ENCODE measurements at places on chromosomes 3 and 15.

DNA sequence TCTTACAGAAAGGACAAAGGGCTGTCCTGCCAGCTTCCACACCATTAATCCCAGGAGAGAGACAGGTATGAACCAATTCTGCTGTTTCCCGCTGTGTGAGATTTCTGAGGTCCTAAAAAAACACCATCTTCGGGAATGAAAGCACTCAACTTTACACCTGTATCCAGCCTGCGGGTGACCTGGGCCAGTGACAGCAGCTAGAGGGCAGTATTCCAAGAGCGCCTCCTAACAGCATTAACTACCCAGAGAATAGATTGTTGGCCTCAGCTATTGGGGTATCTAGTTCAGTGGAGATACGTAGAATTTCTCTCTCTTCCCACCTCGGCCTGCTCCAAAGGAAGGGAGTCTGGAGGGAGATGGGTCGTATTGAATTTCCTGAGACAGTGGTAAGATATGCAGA lies 55.1 kb downstream of the WDR76 start:
- no peak for DNase-seq

- DNase-seq: no peak
Observed at GRCh38 chr3:173913974-173914421, 516.5 kb downstream of the NLGN1 start.

DNA sequence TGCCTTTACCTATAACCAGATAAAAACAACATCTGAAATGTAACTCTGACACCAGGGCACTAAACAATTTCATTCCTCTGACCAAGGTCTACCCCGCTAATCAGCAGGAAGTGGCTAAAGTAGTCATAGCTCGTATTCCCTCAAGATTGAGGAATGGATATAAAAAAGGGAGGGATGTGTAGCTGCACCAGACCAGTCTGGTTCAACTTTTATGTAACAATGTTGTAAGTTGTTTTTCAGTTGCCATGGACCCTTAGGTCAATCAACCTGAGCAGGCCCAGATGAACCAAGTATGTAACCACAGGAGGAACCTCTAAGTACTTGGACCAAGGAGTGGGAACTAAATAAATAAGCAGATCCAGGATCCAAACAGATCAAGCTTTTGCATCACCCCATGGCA lies 28.4 kb upstream of the IFT57 start:
- no peak for DNase-seq

DNA sequence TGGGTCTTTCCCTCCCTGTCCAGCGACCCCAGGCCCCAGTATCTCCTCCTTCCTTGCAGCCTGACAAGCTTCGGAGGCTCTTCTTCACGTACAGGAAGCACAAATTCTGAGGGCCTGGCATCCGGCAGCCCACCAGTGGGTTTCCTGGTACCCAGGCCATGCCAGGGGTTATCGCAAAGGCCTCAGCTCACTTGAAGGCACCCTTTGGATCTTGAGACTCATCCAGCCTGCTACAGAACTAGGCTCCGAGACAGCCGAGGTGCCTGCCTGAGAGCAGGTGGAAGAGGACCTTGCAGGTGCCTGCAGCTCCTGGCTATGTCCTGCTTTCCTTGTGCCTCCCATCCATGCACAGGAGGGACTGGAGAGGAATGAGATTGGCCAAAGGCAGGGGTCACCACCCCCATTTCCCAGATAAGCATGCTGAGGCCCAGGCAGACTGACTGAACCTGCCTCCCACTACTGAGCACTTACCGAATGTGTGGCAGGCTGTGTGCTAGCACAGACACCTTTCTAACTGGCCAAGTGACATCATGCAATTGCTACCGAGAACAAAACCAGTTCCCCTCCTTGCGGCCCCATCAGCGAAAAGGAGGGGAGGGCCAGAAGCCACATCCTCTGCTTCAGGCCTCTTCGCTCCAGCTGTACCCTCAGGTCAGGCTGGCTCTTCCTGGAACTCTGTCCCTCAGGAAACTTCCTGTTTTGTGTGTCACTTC lies 11.2 kb downstream of the SH2D7 start:
- peak; percentile 83 for DNase-seq

DNA sequence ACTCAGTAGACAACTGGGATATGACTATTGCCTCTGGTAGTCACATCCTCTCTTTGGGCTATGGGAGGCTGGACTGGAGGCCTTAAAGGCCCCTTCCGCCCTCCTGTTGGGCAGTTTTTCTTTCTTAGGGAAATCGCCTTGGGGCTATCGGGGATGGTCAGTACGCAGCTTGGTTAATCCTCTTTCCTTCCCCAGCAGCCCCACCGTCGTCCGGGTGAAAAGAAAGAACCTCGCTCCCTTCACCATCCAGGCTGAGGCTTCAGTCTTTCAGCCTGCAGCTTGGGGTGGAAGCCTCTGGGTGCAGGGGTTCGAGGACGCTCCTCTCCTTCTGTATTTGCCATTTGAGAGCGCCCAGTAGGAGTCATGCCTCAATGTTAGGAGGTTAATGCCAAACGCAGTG lies 641 bp upstream of the ST6GAL1 start:
- no peak for DNase-seq

DNA sequence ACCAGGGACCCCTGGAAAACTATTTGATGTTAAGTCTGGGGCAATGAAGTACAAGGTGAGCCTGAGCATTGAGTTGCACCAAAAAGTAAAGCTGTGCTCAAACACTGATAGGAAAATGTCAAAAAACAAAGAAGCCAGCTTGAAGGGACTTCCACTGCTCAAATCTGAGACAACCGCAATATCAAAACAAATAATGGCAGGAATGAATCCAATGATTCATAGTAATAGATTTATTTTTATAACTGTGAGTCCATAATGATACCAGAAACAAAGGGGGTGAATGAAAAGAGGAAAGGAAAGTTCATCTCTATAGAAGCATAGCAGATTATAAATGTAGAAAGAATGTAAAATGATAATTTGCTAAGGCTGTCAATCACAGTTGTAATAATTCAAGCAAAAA lies 237.3 kb upstream of the ZBTB20 start:
- no peak for DNase-seq

GRCh38 chr3:12522721-12523120 lies 22.6 kb downstream of the MKRN2OS start:
- DNase-seq: no peak

GRCh38 chr3:40848421-40848820 lies 323.7 kb downstream of the ZNF621 start:
- DNase-seq: no peak

DNA sequence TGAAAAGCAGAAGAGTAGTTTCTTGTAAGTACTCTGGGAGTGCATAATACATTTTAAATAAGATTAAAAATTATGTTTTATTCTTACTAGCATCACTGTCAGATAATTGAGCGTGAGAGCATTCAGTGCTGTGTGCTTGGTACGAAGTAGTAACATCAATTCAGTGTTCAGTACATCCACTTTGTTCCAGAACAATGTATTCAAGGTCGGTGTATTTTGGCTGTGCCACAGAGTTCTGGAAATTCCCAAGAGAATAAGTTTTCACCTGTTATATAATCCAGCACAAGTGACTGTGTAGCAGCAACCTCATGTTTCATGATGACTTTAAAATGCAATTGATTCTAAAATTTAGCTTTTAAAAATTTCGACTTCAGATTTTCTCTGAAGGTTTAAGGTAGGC lies 130.6 kb downstream of the IGF1R start:
- DNase-seq: no peak

- DNase-seq: no peak
Observed at GRCh38 chr3:18445401-18446148, 20.4 kb upstream of the SATB1 start.

- no peak for DNase-seq
Observed at GRCh38 chr15:46170326-46170725, 535.5 kb downstream of the SQOR start.

- DNase-seq: no peak
Observed at GRCh38 chr15:69793781-69794451, 303.8 kb downstream of the TLE3 start.

- DNase-seq: no peak
Observed at GRCh38 chr15:94019062-94019461, 212.3 kb upstream of the MCTP2 start.

- peak; percentile 40 for DNase-seq
Observed at GRCh38 chr3:133620066-133620784, 41.5 kb downstream of the TOPBP1 start.

GRCh38 chr15:48145923-48146322 lies 25.1 kb downstream of the SLC24A5 start:
- no peak for DNase-seq

GRCh38 chr15:75209289-75209676 lies 7.6 kb downstream of the C15orf39 start:
- DNase-seq: no peak

GRCh38 chr3:157156837-157157635 lies 2.9 kb downstream of the CCNL1 start:
- DNase-seq: no peak

DNA sequence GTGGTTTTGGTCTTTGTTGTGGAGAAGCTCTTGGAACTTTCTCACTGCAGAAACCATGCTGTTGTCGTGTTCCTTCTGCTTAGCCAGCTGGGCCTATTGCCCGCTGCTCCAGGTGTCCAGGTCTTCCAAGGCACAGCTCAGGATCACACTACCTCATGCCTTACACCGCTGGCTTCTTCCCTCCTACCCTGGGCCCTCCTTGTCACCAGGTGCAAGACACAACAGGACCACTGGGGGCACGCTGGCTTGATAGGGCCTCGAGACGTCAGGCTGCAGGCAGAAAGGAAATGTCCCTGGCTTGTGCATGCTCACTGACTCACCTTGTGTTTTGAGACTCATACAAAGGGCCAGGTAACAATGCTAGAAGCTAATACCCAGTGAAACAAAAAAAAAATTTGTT lies 32.3 kb downstream of the PAQR9 start:
- no peak for DNase-seq

GRCh38 chr3:49712166-49712565 lies 7.3 kb downstream of the AMIGO3 start:
- DNase-seq: no peak

- DNase-seq: peak; percentile 48
Observed at GRCh38 chr3:4978966-4979427, 240 bp upstream of the BHLHE40 start.

DNA sequence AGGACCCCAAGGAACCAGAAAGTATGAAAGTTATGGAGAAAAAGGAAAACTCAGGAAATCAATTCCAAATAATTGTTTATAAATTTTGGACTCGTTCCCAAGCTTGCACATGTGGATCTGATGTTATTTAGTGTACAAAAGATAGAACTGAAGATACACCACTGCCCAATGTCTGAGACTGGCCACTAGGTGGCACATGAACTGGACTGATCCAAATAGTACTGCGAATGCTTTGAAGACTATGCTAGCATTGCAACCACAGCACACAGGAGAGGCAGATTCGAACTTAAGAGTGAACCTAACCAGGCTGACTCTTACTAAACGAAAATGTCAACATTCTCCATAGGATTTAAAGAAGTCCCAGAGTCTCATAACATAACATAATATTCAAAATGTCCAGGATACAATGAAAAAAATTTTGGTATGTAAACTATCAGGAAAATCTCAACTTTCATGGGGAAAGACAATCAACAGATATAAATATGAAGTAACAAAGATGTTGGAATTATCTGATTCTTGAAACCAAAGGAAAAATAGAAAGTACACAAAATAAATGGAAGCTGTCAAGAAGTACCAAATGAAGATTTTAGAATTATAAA lies 596.7 kb downstream of the FGF12 start:
- no peak for DNase-seq

GRCh38 chr3:140180603-140181002 lies 245.6 kb downstream of the CLSTN2 start:
- no peak for DNase-seq

DNA sequence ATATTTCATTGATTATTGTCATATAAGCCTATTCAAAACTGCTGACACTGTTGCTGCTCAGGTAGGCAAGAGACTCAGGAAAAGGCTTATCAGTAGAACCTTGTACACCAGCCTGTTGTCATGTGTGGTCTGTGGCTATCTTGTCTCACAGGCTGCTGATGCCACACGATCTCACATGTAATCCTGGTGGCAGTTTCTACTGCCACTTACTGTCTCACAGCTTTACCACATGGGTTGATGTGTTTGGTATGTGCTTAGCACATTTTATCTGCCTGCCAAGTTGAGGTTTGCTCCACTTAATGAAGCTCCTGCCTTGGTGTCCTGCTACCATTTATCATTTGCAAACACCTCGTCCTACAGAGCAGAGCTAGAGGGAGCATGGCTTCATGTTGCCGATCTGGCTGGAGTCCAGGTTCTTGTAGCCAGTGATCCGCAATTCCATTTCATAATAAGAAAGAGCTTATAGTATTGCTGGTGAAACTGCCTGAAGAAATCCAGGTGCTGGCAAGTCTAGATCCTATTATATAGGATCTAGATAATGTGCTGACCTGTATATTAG lies 637.9 kb downstream of the NLGN1 start:
- no peak for DNase-seq

GRCh38 chr15:85488997-85489396 lies 108.6 kb downstream of the AKAP13 start:
- no peak for DNase-seq

GRCh38 chr3:151562891-151563290 lies 102.0 kb upstream of the IGSF10 start:
- no peak for DNase-seq

GRCh38 chr15:95371664-95372063 lies 958.8 kb upstream of the NR2F2 start:
- DNase-seq: no peak

- DNase-seq: no peak
Observed at GRCh38 chr3:30102356-30102755, 504.0 kb upstream of the TGFBR2 start.

GRCh38 chr3:187021748-187022402 lies 91.5 kb downstream of the ST6GAL1 start:
- no peak for DNase-seq

DNA sequence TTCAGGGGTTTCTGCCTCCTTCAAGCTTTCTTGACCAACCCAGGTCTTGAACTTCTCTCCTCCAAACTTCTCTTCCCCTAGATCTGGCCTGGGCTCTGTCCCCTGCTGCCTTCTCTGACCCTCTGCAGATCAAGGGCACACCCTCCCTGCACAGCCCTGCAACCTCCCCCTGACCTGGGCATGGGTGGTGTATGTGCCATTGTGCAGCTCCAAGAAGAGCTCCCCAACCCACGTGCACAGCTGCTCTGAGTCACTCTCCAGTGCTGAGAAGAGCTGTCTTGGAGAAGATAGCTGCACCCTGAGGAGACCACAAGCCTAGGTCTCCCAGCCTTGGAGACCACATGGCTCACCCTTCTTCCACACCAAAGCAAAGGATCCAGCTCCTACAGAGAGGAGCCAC lies 8.0 kb downstream of the MAN2C1 start:
- no peak for DNase-seq

- no peak for DNase-seq
Observed at GRCh38 chr15:30036036-30036703, 46.6 kb upstream of the GOLGA8J start.

DNA sequence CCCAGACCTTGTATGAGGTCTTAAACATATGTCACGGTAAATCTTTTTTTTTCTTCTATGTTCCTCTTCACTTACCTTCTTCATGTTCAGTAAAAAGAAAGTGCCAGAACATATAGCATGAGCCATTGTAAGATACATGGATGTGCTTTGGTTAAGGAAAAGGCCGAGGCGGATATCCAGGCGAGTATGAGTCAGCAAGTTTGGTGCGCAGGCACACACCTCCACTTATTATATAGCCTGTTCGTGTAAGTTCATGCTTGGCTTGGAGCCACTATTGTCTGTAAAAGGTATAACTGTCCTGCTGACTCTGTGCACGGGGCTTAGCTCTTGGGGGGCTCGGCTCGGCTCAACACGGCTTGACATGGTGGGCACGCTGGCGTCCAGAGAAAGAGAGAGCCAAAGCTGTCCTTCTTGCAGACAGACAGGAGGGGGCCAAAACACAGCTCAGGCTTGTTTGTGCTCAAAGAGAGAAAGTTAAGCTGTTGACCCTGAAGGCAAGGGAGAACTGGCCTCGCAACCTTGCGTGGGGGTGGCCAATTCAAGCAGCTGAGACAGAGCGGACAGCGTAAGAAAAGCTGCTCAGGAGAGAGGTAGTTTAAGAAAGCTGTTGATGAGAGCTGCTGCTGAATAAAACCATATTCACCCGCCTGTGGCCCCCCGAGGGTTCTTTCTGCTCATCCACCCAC lies 251.2 kb downstream of the SLC9A9 start:
- DNase-seq: no peak

Measured in GM19239 (cell line).